ENCODE measurements at places on chromosomes 1 and 21.

GRCh38 chr1:220717800-220718640 lies 27.9 kb downstream of the C1orf115 start:
- no peak for DNase-seq

- peak; percentile 82 for DNase-seq
Observed at GRCh38 chr21:43703035-43703880, 15.7 kb upstream of the PDXK start.

DNA sequence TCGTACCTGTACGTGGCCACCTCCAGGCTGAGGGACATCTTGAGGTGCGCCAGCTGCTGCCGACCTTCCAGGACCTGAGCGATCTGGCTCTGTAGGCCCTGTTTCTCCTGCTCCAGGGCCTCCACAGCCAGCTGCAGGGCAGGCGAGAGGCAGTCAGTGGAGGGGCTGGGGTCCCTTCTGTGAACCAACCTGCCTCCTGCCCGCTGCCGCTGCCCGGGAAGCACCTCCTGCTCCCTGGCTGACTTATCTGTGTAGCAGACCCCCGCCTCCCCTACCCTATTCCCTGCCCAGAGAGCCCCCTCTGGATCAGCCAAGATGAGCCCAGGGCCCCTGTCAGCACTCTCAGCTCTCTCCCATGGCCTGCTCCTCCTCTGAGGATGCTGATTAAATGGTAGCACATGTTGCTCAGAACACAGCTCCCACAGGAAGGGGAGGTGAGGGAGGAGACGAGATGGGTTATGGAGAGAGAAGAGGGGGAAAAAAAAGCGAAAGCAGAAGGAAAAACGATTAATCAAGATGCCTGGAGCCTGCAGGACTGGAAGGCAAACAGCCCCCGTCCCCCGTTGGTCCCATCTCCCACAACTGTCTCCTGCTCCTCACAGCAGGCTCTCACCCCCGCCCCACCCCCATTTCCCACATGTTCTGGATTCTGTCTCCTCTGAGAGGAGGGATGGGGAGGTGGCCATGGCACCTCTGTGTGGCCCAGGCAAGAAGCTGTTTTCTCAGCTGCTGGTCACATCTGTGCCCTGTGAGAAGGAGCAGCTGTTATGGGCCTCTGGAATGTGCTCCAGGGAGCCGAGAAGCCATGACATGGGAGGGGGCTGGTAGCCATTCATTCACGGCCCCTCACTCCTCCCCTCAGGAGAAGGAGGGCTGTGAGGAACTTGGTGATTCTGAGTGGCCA lies 1.7 kb downstream of the NES start:
- peak; percentile 61 for DNase-seq

- no peak for DNase-seq
Observed at GRCh38 chr1:117147341-117147831, 25.8 kb upstream of the TRIM45 start.

GRCh38 chr1:63327417-63328054 lies 5.2 kb downstream of the FOXD3 start:
- DNase-seq = peak; percentile 57

- peak; percentile 86 for DNase-seq
Observed at GRCh38 chr1:9275567-9276034, 17.1 kb upstream of the SPSB1 start.

DNA sequence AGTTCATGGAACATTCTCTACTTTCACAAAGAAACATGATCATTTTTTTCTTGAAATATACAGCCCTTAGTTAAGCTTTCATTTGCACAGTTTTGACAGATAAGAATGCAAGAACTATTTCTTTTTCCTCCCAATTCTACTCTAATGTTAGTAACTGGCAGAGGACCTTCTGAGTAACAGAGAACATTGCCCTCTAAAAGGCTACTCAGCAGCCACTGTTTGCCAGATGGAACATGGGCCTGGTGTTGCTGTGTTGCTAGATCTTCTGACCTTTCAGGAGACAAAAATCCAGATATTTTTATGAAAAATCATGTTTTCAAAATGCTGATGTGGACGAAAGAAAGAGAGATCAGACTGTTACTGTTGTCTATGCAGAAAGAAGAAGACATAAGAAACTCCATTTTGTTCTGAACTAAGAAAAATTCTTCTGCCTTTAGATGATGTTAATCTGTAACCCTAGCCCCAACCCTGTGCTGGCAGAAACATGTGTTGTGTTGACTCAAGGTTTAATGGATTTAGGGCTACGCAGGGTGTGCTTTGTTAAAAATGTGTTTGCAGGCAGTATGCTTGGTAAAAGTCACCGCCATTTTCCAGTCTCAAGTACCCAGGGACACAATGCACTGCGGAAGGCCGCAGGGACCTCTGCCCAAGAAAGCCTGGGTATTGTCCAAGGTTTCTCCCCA lies 2.9 kb upstream of the PRDX6 start:
- no peak for DNase-seq

DNA sequence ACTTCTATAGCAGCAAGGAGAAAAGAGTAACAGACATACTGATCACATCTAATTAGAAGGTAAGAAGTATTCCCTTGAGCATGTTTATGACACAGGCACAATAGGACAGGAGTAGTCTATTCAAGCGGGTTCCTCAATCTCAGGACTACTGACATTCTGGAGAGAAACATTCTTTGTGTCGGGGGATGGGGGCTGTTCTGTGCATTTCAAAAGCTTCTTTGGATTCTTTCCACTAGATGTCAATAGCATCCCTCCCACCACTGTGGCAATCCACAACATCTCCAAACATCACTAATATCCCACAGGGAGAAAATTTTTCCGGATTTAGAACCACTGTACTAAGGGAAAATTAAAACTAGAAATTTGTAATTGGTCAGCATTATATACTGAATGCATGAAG lies 56.9 kb downstream of the ADAMTS5 start:
- peak; percentile 72 for DNase-seq

DNA sequence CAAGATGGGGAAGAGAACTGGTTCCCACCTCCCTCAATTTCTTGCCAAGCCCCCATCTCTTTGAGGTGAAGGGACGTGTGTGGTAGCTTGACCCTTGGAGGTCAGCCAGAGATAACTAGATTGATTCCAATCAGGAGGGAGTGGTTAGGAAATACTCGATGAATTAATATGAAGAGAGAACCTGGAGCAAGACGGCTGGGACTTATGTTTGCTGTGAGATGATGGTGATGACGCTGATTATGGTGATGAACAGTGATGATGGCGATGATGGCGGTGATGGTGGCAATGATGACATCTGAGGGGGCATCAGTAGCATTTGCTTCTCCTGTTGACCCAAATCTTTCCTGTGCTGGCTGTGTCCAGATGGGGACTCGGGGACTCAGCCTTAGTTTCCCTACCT lies 724 bp downstream of the PADI1 start:
- no peak for DNase-seq

DNA sequence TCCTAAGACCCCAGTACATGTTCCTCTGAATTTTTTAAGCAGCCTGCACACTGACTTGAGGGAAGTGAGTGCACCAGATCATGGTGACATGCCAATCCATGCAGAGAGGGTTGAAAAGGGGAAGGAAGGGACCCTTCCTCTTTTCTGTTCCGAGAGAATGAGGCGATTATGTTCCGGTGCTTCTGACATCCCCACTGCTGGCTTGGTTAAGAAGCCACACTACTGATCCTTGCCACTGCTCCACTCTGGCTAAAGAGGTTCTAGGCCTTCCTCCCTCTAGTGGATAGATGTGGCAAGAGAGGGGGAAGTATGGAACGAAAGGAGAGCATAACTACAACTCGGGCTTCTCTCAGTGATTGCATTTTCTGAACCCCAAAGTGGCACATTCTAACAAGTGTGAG lies 1.8 kb upstream of the CYB5R1 start:
- peak; percentile 58 for DNase-seq

- no peak for DNase-seq
Observed at GRCh38 chr1:44305962-44306422, 49.1 kb downstream of the ERI3 start.

GRCh38 chr1:15761366-15762128 lies 3.0 kb downstream of the FBLIM1 start:
- no peak for DNase-seq

- DNase-seq = peak; percentile 76
Observed at GRCh38 chr21:45839274-45839673, 142.3 kb upstream of the COL6A1 start.

DNA sequence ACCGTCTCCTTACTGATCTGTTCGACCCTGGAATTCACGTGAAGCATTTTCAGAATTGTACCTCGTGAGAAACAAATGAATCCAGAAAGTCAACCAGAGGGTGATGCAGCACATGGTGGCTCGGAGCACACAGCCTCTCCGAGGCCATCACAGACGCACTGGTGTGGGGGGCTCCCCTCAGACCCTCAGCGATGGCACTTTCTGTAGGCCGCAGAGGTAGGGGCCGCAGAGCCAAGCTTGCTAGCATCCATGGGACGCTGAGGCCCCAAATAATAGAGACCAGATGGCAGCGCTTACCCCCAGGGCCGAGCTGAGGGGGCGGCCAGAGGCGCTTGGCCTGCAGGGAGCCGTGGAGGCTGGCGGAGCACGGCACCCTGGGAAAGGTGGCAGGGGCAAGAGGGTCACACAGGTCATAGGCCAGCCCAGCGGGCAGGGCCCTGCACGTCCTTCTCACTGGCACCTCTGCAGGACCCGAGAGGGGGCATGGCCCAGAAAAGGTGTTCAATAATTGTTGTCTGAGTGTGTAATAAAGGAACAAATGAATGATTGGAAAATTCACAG lies 28.1 kb upstream of the COL6A2 start:
- no peak for DNase-seq

DNA sequence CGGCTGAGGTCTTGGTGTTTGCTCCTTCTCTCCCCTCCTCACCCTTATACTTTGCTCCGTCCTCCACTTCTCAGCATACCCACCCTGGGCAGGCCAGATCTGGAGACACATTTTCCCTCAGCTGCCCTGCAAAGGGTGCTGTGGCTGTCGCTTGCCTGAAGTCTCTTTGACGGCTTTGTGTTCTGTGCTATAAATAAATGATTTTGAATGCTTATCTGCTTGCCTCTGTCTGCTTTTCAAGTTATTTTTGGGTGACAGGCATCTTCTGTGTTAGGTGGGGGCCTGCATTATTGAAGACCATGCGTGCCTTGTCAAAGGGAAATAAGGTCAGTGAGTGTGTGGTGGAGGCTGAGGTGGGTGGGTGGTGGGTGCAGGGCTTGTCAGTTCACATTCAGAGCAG lies 66.9 kb upstream of the KCND3 start:
- DNase-seq = no peak

GRCh38 chr1:61143821-61144424 lies 61.6 kb downstream of the NFIA start:
- no peak for DNase-seq

GRCh38 chr21:39311164-39311563 lies 2.3 kb downstream of the BRWD1 start:
- DNase-seq = no peak

DNA sequence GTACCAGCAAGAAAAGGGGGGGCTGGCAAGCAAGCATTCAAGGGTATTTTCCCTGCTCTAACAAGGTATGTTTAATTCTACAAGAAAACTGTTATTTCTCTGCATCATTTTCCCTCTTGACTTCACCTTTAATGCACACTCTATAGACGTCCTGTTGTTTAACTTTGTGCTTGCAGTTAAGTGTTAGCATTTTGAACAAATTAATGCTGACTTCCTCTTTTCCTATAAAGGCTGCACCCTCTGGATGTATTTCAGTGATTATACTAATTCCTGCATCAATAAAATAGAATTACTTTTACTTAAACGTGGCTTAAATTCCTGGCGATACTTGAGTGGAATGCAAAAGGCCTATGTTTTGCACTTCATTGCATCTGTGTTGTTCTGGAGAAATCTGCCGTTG lies 183.3 kb downstream of the KCNJ6 start:
- DNase-seq = no peak

GRCh38 chr1:219461981-219462400 lies 150.9 kb downstream of the ZC3H11B start:
- DNase-seq = peak; percentile 18

DNA sequence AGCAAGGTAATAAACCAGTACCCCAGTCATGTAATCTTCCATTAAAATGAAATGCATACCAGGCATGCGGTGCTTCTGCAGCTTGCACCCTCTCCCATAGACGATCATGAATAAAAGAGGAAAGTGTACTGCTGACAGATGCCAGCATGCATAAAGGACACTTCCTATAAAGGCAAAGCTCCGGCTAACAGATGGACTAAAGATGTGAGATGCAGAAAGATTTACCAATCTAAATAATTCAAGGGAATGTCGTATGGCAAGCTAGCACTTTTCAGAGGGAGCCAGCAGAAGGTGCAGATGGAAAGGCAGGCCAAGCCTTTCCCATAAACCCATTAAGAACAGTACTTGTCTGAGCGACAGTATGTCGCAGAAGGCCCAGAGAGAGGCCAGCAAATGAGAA lies 542.0 kb downstream of the NUF2 start:
- no peak for DNase-seq

DNA sequence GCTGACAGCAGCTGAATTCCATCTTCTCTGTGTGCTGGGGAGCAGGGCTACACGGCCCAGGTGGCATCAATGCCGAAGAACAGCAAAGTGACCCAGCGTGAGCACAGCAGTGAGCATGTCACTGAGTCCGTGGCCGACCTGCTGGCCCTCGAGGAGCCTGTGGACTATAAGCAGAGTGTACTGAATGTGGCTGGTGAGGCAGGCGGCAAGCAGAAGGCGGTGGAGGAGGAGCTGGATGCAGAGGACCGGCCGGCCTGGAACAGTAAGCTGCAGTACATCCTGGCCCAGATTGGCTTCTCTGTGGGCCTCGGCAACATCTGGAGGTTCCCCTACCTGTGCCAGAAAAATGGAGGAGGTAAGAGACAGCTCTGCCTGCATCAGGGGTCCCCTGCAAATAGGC lies 16.6 kb downstream of the SLC6A17 start:
- DNase-seq = no peak

DNA sequence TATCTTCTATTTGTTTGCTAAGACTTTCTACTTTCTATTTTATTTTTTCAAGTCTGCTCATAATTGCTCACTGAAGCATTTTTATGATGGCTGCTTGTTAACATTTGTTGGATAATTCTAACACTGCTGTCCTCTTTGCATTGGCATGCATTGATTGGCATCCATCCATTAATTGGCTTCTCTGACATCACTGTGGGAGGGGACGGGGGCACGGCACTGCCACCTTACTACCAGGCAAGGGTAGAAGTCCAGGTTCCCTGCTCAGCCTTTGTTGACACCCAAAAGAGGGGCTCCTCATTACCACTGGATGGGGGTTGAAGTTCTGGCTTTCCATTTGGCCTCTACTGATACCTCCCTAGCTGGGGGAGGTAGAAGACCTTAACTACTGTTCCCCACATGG lies 11.5 kb upstream of the ABCG1 start:
- no peak for DNase-seq

DNA sequence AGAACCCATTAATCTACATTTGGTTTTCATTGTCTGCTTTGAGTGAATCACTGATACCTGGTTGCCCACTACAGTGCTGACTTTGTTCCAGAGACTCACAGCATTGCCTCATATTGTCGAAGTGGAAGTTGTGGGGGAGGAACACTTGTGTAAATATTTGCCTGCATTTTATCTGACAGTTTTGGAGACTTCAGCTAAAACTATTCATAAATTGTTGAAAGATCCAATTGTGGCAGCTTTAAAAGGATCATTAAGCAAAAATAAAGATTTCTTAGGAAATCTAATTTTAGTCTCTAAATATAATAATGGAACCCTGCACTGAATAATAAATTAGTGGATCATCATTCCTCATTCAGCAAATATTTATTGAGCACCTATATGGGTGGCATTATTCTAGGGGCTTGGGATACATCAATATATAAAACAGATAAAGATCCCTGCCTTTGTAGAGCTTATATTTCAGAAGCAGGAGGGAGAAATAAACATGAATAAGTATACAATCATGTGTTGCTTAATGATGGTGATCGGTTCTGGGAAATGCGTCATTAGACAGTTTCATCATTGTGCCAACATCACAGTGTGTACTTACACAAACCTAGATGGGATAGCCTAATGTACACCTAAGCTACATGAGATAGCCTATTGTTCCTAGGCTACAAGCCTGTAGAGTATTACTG lies 73.5 kb downstream of the OSBPL9 start:
- peak; percentile 68 for DNase-seq
